Activated T-cell treated with anti-CD3 and anti-CD28 coated beads, Interleukin-2, amount 50 U/mL, for 1 hour (primary cell): ENCODE measurements at places on chromosomes 16 and 17.
A peak's percentile ranks its signal among the peaks of the same experiment; 100 is the strongest.

DNA sequence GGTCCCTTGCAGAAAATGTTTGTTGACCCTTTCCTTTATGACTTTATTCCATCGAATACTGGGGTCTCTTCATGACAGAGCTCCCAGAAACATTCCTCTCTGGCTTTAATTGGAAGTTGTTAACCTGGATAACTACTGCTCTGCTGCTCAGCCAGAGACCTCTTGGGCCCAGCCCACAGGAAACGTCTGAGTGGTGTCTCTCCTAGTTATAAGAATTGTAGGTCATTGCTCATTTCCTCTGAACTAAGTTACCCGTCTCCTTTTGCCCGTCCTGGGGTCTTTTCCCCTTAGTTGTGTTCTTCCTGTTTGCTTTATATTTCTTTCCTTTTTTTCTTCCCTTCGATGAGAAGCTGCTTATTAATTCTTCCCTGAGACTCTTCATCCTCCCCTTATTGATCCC lies 9.0 kb downstream of the MAP2K6 start:
- no peak for DNase-seq

DNA sequence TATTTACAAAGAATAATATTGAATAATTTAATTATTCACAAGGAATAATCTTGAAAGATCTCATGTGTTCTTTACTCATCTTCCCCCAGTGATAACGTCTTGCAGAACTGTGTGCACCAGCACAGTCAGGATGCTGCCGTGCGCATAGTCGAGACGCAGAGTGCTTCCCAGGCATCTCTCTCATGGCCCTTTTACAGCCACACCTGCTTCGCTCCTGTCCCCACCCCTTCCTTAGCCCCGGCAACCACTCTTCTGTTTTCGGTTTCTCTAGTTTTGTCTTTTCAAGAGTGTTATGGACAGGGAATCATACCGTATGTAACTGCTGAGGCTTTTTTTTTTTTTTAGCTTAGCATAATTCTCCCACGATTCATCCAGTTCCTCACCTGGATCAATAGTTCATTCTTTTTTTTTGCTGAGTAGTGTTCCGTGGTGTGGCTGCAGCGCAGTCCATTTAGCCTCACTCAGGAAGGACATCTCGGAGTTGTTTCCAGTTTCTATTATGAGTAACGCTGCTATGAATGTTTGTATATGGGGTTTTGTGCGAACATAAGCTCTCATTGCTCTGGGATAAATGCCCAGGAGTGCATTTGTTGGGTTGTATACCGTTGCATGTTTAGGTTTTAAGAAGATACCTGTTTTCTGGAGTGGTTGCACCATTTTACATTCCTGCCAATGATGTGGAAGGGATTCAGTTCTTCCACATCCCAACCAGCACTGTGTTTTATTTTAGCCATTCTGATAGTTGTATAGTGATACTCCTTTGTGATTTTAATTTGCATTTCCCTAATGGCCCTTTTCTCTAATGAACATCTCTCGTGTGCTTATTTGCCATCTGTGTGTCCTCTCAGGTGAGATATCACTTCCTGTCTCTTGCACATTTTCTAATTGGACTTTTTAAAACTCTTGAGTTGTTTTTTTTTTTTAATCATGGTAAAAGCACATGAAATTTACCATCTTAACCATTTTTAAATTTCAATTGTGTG lies 47.6 kb downstream of the SEC14L1 start:
- no peak for DNase-seq

GRCh38 chr17:50268026-50268425 lies 6.2 kb upstream of the TMEM92 start:
- no peak for DNase-seq

DNA sequence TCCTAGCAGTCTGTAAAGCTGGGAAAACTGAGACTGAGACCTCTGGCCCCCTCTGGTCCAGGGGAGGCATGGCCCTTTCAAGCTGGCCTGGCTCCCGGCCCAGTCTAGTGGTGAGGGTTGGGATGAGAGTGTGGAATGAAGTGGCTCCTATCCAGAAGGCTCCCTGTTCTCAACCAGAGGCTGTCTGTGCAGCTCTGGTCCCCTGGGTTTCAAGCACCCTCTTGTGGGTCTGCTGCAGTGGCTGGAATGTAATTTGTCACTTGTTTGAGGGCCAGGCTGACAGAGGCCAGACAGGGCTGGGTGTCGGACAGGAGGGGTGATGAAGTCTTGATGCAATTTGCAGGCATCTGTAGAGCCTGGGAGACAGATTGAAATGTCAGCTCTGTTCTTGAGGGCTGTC lies 22.1 kb upstream of the PHF12 start:
- DNase-seq, result no peak

GRCh38 chr16:28524681-28525171 lies 14.0 kb downstream of the NUPR1 start:
- no peak for DNase-seq

DNA sequence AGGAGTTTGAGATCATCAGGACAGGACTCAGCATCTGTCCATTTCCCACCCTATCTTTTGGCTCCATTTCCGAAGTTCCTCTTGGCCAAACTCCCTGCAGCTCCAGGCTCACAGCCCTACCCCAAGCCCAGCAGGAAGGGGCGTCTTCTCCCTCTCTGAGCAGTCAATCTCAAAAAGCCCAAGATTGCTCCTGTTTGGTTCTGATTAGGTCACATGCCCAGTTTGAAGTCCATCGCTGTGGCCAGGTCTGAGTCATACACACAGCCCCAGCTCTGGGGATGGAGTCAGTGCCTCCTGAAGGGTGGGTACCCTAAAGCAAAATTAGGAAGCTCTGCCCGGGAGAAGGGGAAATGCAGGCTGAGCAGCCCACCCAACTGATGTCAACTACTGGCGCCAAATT lies 23.9 kb downstream of the SNX20 start:
- no peak for DNase-seq

GRCh38 chr16:68228652-68229051 lies 7.3 kb downstream of the ESRP2 start:
- DNase-seq, result no peak

DNA sequence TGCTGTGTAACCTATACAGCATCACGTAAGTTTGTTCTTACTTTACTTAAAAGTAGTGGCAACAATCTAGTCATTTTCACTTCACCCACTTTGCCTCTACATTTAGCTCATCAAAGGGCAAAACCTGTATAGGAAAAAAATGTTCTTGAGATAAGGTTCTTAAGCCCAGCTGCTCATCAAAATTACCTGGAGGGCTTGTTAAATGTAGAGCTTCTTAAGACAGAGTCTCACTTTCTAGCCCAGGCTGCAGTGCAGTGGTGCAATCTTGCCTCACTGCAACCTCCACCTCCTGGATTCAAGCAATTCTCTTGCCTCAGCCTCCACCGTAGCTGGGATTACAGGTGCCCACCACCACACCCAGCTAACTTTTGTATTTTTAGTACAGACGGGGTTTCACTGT lies 38.2 kb upstream of the TMEM97 start:
- no peak for DNase-seq

DNA sequence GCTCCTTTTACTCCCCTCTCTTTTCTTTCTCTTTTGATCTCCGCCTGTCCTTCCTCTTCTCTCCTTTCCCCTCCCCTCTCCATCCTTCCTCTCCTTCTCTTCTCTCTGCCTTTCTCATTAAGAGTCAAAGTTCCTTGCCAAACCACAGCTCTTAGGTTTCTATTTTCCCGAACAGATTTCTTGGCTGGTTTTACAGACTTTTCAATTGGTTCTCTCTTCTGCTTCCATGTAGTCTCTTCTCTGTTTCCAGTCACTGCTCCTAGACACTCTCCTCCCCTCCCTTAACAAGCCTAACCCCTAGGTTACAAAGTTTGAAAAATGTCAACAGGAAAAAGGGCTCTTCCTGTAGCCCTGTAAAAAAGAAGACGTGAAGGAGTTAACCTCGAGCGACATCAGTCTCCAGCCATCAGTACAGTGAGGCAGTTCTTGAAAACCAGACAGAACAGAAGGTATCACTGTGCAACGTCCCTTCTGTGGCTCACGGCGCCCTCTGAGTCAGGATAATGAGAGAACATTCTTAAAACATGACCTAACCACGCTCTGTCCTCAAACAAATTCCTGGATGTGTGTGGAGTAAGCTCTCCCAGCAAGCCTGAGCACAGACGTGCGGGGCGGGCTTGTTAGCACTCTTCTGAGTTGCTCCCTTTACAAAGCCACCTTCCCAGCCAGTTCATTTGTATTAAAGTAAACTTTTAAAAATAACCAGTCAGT lies 11.6 kb upstream of the MARCHF10 start:
- DNase-seq, result no peak

DNA sequence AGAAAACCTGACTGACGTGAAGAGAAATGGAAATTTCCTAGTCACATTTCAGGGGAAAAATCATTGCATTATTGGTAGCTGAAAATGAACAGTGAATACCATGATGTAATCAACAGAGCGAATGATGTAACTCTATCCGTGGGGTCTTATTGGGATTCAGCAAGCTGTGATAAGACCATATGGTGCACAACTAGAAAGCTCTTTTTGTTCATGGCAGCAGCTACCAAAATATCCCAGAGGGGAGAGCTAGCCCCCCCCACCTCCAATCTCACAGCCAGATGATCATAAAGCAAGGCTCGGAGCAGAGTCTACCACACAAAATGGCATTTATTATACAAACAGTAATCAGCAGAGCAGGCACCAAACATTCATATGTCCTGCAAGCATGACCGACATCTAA lies 22.2 kb upstream of the DNAH17 start:
- no peak for DNase-seq

GRCh38 chr17:61065263-61065773 lies 334.3 kb upstream of the TBX2 start:
- no peak for DNase-seq

DNA sequence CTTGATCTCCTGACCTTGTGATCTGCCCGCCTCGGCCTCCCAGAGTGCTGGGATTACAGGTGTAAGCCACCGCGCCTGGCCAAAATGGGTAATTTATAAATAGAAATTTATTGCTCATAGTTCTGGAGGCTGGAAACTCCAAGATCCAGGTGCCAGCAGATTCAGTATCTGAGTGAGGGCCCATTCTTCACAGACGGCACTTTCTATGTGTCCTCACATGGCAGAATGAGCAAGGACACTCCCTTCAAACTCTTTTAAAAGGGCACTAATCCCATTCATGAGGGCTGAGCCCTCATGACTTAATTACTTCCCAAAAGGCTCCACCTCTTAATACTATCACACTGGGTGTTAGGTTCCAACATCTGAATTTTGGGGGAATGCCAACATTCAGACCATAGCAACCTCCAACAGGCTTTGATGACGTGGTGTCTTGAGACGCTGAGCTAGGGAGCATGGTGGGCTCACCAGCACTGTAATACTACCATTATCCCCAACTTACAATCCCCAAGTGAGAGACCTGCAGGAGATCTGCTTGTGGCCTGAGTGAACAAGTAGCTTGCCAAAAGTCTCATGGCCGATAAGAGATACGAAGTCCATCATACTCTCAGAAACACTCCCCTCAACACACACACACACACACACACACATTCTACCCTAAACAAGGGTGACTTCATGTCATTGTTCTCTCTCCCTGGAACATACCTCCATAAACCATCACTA lies 8.5 kb downstream of the CMTM4 start:
- no peak for DNase-seq

DNA sequence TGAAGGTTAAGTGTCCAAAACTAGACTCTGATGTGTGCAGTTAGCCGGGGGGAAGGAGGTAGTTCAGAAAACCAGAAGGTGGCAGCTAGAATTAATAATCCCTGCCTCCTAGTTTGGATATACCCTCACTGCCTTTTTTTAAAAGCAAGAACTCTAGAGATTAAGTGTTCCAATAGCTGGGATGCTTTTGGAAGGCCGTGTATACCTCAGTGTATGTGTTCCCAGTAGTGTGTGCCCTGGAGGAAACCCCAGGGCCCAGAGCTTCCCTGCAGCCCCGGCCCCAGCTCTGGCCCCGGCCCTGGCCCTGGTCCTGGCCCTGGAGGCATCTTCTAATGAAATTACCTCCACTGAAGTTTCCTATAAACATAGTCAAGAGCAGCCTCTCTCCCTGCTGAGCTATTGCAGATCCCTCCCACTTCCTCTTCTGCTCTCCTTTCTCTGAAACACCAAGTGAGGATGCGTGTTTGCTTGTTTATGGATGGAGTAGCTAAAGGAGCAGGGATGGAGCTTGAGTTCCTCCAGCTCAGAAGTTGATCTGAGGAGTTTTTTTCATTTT lies 130.7 kb downstream of the PRKCA start:
- DNase-seq, result no peak

DNA sequence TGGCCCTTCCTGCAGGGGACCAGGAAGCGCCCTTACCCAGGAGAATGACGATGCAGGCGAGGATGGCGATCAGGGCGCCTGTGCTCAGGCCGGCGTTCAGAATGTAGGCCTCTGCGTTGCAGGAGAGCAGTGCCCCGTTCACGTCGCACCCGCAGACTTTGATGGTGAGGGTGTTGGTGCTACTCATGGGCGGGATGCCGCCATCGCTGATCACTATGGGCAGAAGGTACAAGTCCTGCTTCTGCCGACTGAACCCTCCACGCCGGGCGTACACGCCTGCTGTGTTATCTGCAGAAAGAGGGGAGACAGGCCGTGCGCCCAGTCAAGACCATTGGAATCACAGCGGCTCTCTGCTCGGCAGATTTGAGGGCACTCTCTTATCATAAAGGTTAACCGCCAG lies 171.1 kb downstream of the CDH11 start:
- no peak for DNase-seq

DNA sequence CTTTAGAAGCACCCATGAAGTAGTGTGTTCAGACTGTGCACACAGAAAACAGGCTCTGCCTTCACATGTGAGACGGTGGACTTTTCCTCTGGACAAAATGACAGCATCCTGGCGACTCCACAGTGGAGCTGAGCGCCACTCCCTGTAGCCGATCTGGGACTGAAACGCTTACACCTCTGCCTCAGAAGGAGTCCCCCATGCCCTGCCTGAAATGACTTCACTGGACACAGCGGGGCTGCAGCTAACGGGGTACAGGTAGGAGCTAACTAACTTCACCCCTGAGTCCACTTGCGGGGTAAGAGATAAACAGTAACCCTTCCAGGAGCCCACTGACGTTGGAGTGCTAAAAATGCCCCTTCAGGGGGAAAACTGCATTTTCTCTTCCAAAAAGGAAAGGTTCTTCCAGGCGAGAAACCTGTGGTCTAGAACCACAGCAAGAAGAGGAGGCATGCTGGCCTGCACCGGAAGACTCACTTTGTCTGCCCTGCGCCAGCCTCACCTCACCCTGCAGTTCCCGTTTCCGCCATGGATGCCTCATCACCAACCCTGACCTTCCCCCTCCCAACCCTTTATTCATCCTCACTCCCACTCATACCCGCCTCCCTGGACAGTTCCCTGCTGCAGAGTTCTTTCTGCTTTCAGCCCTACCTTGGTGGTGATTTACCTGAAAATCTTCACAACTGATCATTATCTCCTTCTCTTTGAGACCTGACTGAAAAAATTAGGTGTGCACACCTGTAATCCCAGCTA lies 19.4 kb upstream of the ENDOV start:
- DNase-seq, result peak; percentile 12

- no peak for DNase-seq
These were observed 70.2 kb downstream of the SPAG9 start for GRCh38 chr17:51050291-51051033.
